ENCODE measurements at places on chromosomes 1 and 21.

DNA sequence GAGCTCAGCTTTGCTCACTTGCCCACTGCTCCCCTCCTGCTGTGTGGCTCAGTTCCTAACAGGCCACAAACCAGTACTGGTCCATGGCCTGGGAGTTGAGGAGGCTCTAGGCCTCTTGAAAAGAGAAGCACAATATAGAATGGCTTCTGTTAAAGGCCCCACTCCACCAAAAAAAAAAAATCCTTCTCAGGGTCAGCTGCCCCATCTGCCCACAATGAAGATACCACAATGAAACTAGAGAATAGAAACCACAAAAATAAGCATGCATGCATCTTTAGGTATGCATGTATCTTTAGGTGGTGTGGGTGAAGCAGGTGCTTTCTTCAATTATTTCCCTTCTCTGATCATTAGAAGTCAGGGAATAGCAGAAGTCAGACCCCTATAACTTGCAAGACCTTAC lies 620.4 kb upstream of the BEND5 start:
- DNase-seq, result no peak

DNA sequence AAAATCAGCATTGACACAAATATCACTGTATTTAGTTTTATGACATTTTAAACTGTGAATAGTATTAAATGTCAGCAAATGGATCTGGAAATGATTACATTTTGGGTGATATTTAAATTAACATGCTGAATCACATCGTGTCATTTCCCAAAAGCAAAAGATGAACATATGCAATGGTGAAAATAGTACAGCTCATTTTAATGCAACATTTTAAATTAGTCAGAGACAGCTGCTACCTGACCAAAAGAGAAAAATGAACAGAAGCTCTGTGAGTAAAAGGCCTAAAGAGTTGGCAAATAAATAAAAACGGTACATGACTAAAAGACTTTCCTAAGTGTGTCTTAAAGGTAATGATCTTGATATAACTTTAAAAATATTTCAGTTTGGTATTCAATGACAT lies 86.0 kb upstream of the GNG4 start:
- DNase-seq, result no peak

DNA sequence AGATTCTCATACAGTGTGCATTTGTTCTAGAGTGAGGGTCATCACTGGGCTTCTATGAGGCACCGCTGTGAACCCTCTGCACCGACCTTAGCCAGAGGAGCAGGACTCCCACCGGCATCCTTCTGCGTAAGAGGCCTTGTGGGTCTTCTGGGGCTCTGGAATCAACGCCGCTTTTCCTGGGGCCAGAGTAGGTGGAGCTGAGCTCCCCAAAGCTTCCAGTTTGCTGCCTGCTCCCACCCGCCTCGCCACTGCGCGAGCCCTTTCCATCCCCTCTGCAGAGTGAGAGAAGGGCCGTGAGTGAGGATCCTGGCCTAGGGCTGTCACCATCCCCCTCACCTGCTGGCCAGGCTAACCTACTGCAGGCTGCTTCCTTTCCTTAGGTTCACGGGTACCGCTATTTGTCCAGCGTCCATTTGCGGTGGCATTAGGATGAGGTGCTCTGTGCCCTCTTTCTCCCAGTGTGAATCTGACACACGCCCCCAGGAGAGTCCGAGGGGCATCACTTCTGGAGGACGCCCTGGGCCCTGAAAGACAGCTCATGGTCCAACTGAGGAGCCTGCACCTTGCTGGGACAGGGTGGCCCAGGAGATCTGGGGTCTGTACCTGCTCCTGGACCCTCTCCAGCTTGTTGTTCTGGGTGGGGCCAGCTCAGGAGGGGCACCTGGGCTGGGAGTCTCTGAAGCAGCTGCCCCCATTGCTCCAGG lies 36.2 kb downstream of the UMODL1 start:
- no peak for DNase-seq

- no peak for DNase-seq
Observed at GRCh38 chr1:179547021-179547535, 28.7 kb downstream of the NPHS2 start.

GRCh38 chr1:94773931-94774422 lies 46.2 kb upstream of the SLC44A3 start:
- DNase-seq, result no peak

- no peak for DNase-seq
Observed at GRCh38 chr21:45543710-45544448, 1.6 kb upstream of the SLC19A1 start.

GRCh38 chr1:224488806-224489499 lies 54.4 kb upstream of the WDR26 start:
- no peak for DNase-seq

Data from renal cortex interstitium (tissue), 15 donors.